ENCODE measurements at places on chromosomes 13 and 19.
A peak's percentile ranks its signal among the peaks of the same experiment; 100 is the strongest.

DNA sequence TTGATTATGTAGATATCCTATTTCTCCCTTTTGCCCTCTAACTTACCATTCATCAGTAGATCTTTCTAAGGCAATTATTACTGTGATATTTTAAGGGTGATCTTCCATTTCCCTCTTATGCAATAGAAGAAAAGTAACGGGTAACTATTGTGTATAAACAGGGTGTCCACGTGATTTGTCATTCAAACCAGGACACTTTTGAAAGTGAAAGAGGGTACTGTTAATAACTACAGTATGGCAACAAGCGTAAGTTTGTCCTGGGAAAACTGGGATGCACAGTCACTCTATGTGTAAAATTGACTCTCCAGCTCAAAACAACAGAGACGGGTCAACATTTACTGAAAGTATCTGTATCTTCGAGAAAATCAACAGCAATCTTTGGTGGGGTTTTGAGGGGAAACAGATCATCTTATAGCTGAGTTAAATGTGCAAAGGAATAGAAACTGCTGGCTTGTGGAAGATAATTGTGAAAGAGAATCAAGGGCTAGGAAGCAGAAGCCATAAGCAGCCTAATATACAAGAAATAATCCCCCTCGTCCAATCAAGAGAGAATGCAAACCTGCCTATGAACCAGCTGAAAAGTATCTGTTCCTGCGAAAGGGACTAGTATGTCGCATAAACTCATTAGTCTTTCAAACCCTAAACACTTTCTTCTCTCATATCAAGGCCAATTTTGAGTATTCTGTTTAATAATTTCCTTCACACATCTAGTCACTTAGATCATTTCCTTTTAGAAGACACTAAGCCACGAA is 126.7 kb downstream of the FOXO1 start:
- DNase-seq, result no peak

DNA sequence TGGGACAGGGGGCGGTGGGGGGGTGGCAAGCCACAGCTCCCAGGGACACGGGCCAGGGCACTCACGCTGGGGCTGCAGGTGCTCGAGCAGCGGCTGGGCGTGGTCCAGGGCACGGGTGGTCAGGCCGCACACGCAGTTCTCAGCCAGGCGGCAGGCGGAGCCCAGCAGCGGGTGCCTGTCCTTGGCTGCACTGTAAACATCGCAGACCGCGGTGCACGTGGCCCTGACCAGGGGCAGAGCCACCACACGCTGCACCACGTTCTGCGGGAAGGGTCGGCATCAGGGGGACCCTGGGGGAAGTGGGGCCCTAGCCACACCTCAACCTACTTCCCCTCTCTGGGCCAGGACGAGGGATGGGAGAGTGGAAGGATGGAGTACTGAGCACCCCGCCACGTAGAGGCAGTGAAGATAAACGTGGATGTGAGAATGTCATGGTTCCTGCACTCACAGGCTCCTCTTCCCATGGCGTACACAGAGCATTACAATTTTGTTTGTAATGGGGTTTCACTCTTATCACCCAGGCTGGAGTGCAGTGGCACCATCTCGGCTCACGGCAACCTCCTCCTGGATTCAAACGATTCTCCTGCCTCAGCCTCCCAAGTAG is 3.4 kb downstream of the PLIN5 start:
- no peak for DNase-seq

DNA sequence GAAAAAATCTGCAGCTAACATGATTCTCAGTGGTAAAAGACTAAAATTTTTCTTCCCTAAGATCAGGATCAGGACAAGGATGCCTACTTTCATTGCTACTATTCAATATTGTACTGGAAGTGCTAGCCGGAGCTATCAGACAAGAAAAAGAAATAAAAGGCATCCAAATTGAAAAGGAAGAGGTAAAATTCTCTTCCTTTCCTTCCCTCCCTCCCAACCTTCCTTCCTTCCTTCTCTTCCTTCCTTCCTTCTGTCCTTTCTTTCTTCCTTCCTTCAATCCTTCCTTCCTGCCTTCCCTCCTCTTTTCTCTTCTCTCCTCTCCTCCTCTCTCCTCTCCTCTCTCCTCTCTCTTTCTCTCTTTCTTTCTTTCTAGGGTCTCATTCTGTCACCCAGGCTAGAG is 26.7 kb upstream of the LRP3 start:
- DNase-seq, result no peak

GRCh38 chr13:37134411-37135041 is 29.1 kb upstream of the CSNK1A1L start:
- peak; percentile 1 for DNase-seq

GRCh38 chr19:5225486-5226345 is 114.9 kb downstream of the PTPRS start:
- DNase-seq, result peak; percentile 42

DNA sequence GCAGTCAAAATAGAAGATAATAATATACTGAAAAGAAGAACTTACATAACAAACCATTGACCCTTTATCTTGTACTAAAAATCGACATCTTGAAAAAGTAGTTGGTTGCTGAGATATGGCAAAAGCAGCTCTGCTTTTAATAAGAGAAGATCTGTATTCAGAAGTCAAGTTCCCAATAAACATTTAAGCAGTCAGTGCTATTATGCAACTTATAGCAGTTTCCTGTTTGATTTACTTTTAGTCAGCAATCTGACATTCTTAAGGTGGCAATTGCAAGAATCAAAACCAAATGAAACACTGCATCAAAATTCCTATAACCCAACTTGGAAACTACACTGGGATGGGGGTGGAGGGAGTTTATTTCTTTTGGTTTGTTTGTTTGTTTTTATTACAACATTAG is 165.5 kb downstream of the TBC1D4 start:
- no peak for DNase-seq

DNA sequence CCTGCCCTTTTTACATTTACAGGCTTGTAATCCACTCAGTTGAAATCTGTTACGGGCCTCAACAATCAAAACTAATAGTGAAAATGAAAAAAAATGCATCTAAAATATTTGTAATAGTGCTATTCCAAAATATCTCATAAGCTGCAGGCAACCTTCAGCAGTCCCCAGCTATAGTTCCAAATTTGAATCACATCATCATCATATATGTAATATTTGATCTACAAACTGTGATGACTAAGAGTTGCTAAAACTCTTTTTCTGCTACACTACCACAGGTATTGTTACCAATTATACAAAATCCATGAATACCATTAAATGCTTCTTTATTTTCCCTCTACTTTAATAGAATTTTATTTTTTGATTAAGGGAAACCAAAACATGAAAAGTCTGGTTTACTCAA is 121.4 kb upstream of the RFC3 start:
- DNase-seq, result no peak

- DNase-seq, result no peak
These were observed 6.7 kb downstream of the POLR2E start for GRCh38 chr19:1088416-1089010.

- DNase-seq, result no peak
These were observed 5.9 kb upstream of the DIRAS1 start for GRCh38 chr19:2726904-2727639.

DNA sequence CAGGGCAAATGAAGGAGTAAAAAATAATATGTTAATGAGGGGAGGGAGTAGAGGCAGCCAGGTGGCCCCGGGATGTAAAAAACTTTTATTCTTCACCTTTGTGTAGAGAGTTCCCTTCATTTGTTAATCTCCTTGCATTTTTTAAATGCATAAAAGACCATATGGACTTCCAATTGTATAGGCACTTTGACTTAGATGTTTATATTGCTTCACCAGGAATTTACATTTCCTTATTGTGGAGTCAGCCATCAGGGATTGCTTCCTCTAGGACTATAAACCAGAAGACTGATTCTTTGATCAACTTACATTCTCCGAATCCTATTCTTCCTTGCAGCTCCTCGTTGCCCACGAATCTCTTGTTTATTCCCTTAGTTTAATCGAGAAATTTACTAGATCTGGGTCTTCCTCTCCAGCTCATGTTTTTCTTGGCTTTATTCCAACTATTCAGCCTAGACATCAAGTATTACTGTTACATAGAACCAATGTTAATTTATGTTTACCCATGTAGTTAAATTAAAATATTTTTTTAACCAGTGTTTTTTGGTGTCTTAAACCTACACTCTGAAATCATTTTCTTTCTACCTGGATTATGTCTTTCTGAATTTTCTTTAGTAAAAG is 1187.0 kb upstream of the SLC10A2 start:
- no peak for DNase-seq

GRCh38 chr19:5631567-5632240 is 8.8 kb downstream of the SAFB start:
- no peak for DNase-seq

- DNase-seq, result no peak
These were observed 1132.7 kb downstream of the SLITRK1 start for GRCh38 chr13:82749551-82749950.

DNA sequence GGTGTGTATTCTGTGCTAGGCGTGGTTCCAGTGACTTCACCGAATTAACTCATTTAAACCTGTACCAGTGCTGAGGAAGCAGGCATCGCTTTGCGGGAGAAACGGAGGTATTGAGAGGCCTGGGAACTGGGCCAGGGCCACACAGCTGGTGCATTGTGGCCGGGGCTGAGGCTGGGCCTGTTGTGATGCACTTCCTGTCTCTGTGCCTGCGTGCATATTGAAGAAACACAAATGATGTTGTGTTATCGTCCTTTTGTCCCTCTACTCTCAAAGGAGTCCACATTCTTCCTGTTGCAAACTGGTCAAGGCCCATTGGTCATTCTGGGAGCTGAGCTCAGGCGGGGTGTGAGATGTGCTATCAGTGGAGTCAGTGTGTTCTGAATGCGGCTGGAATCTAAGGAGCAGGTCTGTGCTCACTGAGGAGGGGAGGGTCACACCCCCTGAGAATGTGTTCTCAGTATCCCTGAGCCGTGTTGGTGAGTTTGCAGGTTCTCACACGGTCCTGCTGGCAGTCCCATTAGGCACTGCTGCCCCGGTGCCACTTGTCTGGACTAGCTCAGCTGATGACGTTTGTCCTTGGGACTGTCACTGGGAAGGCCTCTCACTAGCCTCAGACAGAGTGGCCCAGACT is 62.1 kb downstream of the ARHGEF7 start:
- DNase-seq, result peak; percentile 9

GRCh38 chr13:63614874-63615612 is 2199.4 kb upstream of the PCDH20 start:
- no peak for DNase-seq

All from Daoy (cell line).